ENCODE measurements at places on chromosomes 7 and 10.

GRCh38 chr7:44801890-44802289, 5.4 kb downstream of the PPIA start:
- DNase-seq: no peak

DNA sequence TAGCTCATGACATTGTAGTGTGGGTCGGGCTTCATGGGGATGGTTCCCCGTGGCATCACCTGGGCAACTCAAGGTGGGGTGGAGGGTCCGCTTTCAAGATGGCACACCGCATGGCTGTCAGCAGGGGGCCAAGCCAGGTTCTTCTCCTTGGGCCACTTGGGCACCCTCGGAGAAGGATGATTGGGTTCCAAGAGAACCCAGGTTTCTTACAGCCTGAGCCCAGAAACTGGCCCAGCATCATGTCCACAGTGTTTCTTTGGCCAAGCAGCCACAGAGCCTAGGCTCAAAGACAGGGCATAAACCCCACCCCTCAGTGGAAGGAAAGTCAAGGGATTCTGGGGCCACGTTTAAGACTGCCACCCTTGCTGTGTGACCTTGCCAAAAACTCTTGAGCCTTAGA, 110.6 kb downstream of the PTPN20 start:
- no peak for DNase-seq

DNA sequence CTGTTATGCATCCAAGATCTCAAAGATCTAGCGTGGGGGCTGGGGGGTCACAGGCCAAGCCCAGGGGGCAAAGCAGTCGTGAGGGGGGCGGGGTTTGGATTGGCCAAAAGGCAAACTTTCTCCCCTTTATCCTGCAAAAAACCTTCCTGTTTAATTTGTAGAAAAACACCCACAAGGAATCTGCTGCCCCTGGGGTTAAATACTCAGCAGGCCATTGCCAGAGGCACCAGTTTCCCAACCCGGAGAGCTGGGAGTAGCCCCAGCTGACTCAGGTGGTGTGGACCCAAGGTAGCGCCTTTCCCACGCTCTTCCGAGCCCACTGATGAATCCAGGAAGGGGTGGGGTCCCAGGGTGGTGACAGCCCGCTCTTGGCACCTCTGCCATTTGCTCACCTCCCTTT, 21.4 kb downstream of the KCP start:
- no peak for DNase-seq

- no peak for DNase-seq
These were observed 2.1 kb downstream of the ITIH5 start for GRCh38 chr10:7664707-7665106.

GRCh38 chr10:43260911-43261577, 5.8 kb downstream of the RASGEF1A start:
- peak; percentile 8 for DNase-seq

DNA sequence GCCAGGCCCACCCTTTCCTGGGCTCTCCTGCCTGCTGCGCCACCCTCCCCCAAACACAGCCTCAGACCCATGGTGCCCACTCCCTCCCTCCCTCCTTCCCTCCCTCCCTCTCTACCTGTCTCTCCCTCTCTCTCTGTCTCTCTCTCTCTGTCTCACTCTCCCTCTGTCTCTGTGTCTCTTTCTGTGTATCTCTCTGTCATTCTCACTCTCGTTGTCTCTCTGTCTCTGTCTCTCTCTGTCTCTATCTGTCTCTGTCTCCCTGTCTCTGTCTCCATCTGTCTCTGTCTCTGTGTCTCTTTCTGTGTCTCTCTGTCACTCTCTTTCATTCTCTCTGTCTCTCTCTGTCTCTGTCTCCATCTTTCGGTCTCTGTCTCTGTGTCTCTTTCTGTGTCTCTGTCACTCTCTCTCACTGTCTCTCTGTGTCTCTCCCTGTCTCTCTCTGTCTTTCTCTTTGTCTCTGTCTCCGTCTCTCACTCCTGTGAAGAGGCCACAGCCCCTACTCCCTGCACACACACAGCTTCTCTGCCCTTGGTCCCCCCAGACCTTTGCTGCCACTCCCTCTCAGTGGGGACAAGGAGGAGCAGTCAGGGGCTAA, 51.5 kb downstream of the CALML3 start:
- DNase-seq: no peak

GRCh38 chr7:6628045-6628444, 9.1 kb upstream of the ZNF316 start:
- DNase-seq: no peak

DNA sequence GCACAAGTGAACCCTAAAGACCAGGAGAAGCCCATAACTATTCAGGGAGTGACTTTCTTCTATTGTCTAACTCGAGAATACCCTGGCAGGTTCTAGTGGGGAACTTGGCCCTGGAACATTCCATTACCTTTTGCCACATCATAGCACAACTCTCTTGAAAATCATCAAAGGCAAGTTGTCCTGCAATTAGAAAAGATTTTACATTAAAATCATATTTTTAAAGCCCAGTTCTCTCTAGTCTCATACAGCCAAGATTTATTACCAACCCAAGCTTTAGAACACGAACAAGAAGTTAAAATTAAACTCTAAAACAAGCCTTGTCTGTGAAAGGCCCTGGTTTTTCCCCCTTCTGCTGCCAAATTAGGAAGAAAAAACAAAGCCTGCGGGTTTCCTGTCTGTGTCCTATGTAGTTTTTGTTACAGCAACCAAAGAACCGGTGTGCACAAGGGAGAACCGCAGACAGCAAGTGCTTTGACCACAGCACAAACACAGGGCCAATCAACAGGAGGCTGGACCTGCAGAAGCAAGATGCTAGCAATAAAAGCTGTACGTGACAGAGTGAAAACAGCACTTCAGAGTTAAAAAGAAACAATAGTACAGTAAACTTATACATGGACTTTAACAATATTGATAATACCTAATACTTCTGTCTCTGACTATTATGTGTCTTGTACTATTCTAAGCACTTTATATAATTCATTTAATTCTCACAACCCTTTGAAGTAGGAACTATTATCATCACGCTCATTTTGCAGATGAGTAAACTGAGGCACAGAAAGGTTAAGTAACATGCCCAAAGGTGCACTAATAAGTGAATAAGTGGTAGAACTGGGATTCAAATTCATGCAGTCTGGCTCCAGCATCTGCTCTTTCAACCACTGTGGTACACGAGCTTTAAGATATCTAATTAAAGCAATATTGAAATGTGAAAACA, 65.8 kb downstream of the STK17A start:
- DNase-seq: peak; percentile 91

DNA sequence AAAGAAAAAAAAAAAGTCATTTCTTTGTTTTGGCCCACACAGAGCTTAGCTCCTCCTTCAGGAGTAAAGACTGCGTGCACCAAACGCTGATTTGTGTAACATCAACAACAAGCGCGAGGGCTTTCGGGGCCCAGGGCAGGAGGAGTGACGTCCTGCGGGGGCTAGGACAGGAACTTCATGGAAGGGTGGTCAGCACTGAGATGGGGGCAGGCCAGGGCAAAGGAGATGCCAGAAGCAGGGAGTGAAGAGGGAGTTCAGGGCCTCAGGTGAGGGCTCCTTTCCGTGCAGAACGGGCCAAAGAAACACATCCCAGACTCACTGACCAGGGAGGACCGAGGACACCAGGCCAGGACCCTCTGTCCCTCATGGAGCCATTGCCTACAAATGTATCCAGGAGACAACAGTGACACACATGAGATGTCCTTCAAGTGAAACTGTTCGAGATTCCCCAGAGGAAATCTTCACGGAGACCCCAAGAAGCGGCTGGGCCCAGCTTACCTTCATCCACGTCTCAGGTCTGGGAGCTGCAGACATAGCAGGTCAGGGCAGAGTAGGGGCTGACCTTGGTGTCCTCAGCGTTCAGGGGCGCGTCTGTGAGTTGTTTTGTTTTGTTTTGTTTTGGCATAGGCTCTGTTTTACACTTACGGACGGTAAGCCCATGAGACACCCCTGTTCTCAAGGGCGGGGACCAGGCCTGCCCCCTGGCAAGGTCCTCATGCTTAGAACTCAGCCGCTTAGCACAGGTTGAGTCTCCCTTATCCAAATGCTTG, 30.4 kb upstream of the SHH start:
- no peak for DNase-seq

DNA sequence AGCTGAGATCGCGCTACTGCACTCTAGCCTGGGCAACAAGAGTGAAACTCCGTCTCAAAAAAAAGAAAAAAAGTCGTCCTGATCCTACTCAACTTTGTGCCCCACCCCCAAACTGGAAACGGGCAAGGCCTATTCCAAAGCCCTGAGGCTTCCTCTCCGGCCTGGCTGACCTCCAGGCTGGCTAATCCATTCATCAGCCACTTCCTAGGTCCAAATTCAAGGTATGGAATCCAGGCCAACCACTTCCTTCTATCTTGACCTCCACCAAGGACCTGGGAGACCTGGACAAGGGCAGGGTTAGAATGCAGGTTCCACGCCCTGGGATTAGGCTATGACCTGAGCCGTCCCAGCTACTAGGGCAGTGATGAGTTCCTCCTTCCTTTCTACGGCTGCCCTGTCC, 20.4 kb upstream of the EIF4H start:
- DNase-seq: no peak

DNA sequence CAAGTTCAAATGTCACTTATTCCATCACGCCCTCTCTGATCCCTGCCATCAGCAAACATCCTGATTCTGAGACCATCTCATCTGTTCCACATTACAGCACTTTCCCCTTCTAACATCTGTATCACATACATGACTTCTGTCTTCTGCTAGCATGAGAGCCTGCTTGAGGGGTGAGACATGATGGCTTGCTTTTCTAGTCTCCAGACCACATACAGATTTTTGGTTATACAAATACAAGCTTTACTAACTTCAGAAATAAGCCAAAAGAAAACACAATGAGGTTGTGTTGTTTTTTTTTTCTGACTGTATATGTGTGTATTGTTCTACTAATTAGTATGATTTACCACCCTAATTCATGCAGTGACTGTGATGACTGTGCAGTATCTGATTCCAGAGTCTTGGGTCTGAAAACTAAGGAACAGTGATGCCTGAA, 34.3 kb downstream of the NAPEPLD start:
- DNase-seq: no peak

- no peak for DNase-seq
These were observed 21.8 kb downstream of the TBXAS1 start for GRCh38 chr7:139850906-139851305.

DNA sequence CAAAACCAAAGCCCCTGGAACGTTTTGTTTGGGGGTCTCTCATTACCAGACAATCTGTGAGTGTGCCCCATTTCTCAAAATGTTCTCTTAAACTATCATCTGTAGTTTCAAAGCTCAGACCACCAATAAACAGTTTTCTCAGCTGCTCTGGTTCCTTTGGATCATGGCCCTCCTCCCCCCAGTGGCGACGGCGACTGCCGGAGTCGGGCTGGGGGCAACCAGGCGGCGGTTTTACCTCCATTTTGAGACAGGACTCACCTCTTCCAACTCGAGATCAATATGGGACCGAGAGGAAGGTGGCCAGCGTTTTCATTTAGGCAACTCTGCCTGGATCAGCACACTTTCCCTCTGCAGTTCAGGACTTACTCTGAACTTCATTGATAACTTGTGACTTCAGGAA, 141.5 kb upstream of the ZNF32 start:
- DNase-seq: no peak

GRCh38 chr10:17951868-17952371, at the start of gene SLC39A12:
SLC39A12 (plus strand) TSS chr10:17951918; CDS start chr10:17953277, 1,359 bp downstream.
- no peak for DNase-seq

DNA sequence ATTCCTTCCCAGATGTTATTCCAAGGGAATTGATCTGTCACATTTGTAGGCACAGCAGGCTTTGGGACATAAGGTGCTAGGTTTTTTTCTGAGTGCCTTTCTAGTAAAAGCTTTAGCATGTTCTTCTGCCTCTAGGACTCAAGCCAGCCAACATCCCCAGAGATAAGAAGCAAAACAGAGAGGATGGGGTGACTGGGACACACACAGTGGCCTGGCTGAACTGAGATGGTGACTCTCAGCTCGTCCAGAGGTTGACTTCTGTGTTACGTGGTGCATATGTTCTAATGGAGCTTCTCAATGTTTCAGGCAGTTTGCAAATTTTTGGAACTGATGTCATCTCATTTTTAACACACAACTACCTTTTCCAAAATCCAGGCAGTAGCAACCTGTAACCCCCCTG, 188.1 kb upstream of the CELF2 start:
- DNase-seq: no peak

- no peak for DNase-seq
These were observed 160.9 kb upstream of the BMPER start for GRCh38 chr7:33744293-33745075.

DNA sequence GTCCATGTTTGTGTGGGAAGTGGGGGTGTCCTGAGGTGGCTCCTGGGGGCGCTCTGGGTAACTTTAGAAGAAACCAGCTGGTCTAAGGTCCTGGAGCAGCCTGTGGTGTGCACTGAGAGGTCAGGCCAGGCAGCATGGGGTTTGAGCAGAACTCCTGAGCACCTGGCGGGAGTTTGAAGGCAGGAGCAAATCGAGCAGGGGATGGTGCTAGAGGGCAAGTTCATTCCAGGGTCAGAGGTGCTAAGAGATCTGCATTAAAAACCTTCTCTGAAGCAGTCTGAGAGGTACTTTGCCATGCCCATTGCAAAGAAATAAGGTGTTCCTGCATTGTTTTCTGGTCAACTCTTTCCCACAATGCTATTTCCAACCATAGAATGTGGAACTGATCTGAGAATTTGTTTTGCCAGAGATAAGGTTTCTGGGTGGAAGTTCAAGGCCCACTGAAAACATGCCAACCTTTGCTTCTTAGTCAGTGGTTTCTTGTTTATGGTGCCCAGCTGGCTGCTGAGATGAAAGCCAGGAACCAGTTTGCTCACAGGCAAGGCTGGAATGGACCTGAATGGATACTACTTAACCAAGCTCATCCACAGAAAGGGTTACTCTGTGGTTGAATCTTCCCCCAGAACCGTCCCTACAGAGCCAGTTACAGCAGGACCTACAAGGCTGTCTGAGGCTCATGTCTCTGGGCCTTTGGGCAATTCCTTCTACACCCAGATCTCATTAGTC, 136.3 kb upstream of the TMEM72 start:
- no peak for DNase-seq

- no peak for DNase-seq
These were observed 2.3 kb downstream of the GRM8 start for GRCh38 chr7:127250312-127251035.

Measured in CD4-positive, alpha-beta T cell treated with Interleukin-4 for 1 hour (primary cell).